NCI-H460 (cell line): ENCODE measurements at places on chromosomes 7 and 10. TPM values are rescaled to one million over a fixed set of nuclear protein-coding genes. Genes with fewer than 3 reads are reported as not detected.

Gene ZNF727
- total RNA-seq: not detected in 2 replicates

- DNase-seq: peak; percentile 44
These were observed 1080.4 kb downstream of the CNTNAP2 start for GRCh38 chr7:147197006-147197405.

- no peak for DNase-seq
These were observed 124.0 kb upstream of the ZEB1 start for GRCh38 chr10:31194986-31195385.

GRCh38 chr7:149196705-149197171 lies 1.4 kb downstream of the ZNF282 start:
- no peak for DNase-seq

GRCh38 chr10:5888843-5889623 lies 660 bp downstream of the ANKRD16 start:
- DNase-seq: no peak

GRCh38 chr7:151857412-151857811 lies 19.5 kb downstream of the PRKAG2 start:
- no peak for DNase-seq

DNA sequence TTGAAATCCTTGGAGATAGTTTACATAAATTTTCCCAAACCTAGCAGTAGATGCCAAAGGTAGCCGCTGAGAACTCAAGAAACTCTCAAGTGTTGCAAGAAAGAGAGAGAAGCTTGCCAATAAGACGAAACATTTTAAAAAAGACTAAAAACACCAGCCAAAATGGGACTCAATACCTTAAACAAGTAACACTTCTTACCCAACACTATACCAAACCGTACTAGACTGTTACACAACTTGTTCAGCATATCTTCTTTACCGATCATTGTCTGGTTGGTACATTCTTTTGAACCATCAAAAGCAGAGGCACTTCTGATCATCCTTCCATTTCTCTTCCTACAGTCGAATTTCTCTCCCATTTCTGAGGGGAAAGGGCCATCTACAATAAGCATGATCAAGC lies 4.8 kb upstream of the PTPN12 start:
- no peak for DNase-seq

- DNase-seq: no peak
These were observed 249.9 kb upstream of the MKLN1 start for GRCh38 chr7:131077735-131078134.

GRCh38 chr7:54904986-54905385 lies 113.8 kb upstream of the EGFR start:
- no peak for DNase-seq

DNA sequence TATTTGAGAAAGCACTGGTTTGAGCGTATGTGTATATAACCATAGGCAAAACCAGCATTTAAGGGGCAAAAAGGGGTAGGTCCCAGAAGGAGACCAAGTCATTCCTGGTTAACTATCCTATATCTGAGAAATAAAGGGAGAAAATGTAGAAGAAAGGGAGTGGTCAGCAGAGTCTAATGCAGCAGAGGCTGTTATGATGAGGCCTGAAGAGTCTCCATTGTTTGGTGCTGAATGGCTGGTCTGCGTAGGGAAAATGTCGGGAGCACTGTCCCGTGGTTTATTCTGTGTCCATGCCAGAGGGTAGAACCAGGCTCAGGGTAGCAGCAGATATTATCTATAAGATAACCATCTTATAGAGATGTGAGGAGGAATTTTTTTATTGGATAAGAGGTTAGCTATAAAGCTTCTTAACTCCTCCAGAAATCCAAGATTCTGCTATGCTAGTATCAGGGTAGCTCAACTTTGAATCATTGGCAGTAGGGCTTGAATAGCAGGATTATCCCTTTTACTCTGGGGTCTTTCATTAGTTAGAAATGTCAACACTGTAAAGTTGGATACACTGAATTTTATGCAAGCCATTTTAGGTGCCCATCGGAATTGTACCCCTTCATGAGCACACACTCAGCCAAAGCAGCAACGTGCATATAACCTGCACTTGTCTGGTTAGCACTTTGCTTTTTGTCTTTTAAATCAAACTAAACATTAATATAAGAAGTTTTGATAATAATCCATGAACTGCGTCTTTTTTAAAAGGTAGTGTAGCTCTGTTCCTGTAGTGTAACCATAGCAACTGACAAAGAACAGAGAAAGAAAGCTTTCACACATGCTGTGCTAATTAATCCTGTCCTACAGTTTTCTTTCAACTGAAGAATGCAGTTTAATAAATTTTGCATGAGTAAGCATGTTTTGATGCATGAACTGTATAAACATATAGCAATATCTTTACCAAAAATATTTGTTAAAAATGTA lies 312.0 kb upstream of the FZD1 start:
- no peak for DNase-seq

- DNase-seq: peak; percentile 26
These were observed 89.9 kb downstream of the CDH23 start for GRCh38 chr10:71486484-71487114.
